Activated CD4-positive, alpha-beta T cell treated with anti-CD3 and anti-CD28 coated beads, Interleukin-2, amount 50 U/mL, for 48 hours (primary cell): ENCODE measurements at places on chromosomes 4 and X.

DNA sequence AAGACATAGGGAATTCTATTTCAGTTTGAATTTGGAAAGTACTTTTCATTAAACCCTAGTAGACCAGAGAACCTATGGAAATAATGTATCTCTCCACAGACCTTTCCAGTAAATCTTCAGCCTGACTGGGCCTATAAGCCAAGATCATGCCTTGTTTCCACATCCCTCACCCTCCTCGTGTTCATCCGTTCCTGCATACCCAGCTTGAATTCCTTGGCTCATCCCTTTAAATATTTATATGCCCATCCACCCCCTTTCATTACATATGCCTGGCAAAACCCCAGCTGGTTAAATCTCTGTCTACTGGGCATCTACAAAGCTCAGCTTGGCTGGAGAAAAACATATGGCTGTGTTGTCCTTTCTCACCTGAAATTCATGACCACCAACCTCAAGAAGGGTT is 32.4 kb downstream of the SLC2A9 start:
- DNase-seq: no peak

- no peak for DNase-seq
Observed at GRCh38 chr4:41448934-41449333, 89.0 kb upstream of the LIMCH1 start.

- peak; percentile 34 for DNase-seq
Observed at GRCh38 chrX:106999002-106999975, 723 bp downstream of the MORC4 start.

DNA sequence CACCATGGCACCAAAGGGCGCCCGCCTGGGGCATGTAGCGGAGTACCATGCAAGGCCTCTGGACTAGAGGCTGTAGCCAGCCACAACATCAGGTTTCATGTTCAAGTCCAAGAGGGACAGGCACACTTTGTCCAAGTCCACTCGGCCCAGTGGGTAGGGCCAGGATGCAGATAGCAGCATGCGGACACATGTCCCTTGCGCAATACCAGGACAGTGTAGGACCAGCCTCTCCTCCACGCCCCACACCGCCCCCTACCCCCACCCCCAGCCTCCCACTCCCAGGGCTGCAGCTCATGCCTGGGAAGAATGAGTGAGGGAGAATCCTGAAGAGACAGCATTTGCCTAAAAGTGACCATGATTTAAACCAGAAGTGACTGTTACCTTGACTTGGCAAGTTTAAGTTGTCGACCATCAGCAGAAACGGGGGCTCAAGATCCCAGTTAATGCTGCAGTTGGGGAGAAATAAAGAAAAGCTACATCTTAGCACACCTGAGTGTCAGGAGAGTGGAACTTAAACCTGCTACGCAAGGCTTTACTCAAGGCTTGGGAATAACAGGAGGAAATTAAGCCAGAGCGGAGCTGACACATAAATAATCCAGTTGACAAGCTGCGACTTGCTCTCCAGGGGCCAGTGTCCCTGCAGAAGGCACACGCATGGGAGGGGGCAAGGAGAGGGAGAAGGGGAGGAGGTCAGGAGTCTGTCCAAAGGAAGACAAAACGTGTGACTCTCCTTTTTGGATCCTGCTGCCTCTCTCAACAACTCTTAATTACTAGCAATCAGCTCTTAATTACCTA is 221.7 kb downstream of the BCOR start:
- DNase-seq: no peak

GRCh38 chr4:93896516-93896915 is 68.0 kb downstream of the ATOH1 start:
- no peak for DNase-seq

GRCh38 chr4:4591071-4591470 is 49.2 kb upstream of the STX18 start:
- DNase-seq: no peak
